Left forelimb (tissue), 1 donor: ENCODE measurements at places on chromosomes 2 and 18.
A peak's percentile ranks its signal among the peaks of the same experiment; 100 is the strongest.

DNA sequence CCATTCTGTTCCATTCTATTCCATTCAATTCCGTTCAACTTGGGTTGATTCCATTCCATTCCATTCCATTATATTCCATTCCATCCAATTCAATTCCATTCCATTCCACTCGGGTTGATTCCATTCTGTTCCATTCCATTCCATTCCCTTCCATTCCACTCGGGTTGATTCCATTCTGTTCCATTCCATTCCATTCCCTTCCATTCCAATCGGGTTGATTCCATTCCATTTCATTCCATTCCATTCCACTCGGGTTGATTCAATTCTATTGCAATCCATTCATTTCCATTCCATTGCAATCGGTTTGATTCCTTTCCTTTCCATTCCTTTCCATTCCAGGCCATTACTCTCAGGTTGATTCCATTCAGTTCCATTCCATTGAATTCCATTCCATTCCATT, 1138.4 kb downstream of the RPIA start:
- no peak for DNase-seq

DNA sequence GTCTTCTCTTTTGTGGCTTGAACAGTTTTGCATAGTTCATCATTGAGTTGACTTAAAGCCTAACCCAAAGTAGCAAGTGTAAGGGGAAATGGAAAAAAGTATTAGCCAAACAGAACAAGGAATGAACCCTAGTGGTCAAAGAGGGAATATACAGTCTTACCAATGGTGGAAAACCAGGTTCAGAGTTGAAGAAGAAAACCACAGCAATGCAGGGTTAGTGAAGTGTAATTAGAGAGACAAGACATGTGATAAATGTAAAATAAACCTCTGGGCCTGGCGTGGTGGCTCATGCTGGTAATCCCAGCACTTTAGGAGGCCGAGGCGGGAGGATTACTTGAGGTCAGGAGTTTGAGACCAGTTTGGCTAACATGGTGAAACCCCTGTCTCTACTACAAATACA, 2.4 kb downstream of the TTN start:
- no peak for DNase-seq

DNA sequence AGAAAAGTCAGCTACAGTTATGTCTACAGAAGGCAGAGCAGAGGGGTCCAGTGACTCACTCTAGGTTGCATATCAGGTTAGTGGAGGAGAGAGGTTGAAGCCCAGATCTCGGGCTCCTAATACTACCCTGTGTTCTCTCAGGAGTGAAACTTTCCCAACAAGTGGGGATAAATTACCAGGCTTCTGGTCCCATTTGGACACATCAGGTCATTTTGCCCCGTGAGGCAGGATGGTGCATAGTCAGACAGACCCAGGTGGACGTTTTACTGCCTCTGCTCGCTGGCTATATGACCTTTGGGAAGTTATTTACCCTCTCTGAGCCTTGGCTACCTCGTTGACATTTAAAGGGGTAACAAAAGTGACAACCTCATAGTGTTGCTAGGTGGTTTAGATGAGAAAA, 128.0 kb upstream of the REV1 start:
- no peak for DNase-seq

DNA sequence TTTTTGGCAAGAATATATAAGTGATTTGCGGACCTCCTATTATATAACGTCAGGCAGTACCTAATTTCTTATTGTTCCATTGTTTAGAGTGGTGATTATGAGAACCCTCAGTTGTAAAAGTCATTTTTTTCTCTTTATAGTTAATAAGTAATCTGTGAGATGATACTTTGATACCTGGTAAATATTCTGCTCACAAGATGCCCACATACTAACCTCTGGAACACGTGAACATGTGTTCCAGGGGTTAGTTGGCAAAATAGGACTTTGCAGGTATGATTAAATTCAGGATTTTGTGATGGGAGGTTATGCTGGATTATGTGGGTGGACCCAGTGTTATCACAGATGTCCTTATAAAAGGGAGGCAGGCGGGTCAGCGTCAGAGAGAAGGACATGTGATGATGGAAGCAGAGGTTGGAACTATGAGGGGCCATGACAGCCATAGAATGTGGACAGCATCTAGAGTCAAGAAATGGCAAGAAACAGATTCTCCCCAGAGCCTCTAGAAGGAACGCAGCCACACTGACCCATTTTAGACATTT, 16.8 kb downstream of the MAIP1 start:
- DNase-seq = no peak

DNA sequence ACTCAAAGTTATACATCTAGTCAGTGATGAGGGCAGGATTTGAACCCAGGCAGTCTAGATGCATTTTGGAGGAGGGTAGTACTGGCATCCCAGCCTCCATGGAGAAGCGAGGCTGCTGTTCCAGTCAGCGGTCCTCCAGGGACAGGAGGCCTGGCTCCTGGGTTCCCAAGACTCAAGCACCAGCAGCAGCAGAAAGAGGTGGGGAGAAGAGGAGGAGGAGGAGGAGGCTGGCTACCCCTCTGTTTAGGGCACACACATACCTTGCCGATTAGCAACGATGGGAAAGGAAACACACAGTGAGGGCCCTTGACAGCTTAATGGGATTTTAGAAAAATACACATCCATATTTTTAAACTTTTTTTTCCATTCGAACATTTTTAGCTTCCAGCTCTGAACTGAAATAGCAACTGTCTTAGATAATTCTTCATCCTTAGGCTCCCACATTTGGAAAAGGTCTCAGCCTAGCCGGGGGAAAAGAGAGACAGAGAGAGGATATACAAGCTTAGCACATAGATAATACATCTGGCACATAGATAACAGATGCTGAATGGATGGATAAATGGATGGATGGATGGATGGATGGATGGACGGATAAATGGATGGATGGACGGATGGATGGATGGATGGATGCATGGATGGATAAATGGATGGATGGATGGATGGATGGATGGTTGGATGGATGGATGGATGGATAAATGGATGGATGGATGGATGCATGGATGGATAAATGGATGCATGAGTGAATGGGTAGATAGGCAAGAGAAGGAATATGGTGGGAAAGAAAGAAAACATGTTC, 87.9 kb downstream of the LBH start:
- no peak for DNase-seq

DNA sequence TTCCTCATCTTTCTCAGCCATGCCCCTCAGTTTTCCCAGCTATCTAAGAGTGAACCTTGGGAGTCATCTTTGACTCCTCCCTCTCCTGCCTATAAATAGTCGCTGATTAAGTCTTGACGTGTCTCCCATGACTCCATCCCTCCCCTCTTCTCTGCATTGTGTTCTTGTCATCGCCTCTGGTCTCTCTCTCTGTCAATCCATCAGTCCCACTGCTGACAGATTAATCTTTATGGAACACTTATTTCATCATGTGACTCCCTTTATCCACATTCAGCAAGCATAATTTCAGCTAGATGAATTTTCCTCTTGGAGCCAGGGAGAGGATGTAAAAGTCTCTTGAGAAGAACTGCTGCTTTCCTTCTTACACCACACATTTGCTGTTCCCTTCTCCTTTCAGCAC, 9.4 kb downstream of the ADAM23 start:
- no peak for DNase-seq

- no peak for DNase-seq
These were observed 391.7 kb downstream of the TNS1 start for GRCh38 chr2:217611056-217611455.

GRCh38 chr2:16671760-16672159, 6.1 kb upstream of the CYRIA start:
- DNase-seq = no peak

- DNase-seq = no peak
These were observed 323.2 kb downstream of the CYP26B1 start for GRCh38 chr2:71824436-71824835.

- no peak for DNase-seq
These were observed 66.8 kb downstream of the GBX2 start for GRCh38 chr2:236101311-236101950.

GRCh38 chr2:10720306-10720705, 1.1 kb upstream of the ATP6V1C2 start:
- DNase-seq = no peak

DNA sequence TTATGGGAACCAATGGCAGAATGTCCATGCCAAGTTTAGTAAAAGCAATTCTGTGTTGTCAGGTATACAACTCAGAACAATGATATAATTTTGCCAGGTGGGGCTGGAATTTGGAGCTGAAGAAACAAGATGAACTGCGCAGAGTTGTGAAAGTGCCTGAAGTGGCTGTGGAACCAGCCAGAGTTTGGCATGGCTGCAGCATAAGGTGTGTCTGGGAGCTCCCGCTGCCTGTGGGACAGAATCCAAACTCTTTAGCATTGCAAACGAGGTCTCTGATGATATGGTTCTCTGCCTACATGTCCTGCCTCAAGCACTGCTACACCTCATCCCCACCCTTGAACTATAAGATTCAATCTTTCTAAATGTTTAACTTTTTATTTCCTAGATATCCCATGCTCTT, 909.7 kb downstream of the EPHA4 start:
- no peak for DNase-seq

GRCh38 chr2:205020673-205021072, 475.4 kb downstream of the PARD3B start:
- no peak for DNase-seq

GRCh38 chr2:1515986-1516797, 102.9 kb downstream of the TPO start:
- DNase-seq = no peak

- DNase-seq = no peak
These were observed 50.0 kb upstream of the PAPOLG start for GRCh38 chr2:60706021-60706420.

DNA sequence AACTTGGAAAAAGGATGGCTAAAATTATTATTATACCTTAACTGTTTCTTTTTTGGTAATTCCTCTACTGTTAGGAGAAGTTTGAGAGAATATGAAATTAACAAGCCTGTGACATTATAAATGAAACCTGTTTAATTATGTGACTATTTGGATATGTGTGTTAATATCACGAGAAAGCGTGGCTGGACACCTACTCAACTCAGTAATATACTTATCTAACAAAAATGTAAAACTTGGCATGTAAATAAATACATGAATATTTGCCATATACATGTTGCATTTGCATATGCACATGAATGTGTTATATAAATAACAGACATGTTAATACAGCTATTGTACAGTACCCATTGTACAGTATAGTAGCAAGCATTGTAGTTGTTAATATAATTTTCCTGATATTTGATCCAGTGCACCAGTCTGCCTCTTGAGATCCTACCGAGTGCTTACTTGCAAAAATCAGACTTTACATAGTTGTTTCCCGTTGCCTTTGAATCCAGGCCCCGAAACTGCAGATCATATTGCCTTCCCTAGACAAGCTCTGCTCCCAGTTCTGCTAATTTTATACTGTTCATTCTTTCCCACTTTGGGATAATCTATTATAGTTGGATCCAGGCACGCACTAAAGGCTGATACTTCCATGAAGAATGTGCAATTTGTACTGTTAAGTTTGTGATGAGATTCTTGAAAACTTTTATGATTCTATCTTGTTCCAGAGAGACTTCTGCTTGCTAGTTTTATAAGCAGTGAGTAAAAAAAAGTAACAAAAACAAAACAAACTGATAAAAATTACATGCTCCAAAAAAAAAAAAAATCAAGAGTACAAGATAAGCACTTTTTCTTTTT, 395.6 kb downstream of the ARHGAP15 start:
- DNase-seq = no peak

DNA sequence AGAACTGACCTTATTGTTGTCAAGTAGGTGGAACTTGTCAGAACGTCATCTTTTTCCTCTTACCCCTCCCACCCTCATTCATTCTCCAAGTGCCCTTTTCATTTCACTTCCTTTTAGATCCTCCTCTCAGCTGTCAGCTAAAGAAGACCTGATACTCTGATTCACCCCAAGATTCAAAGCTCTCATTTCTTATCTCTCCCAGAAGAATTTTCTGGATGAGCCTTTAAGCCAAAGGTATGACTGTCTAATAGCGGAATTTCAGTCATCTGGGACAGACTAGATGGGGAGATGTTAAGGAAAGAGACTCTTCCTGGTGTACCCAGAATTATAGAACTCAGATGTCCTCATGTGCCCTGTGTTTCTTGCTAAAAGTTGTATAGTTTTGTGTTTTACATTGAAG, 53.9 kb downstream of the TCF7L1 start:
- no peak for DNase-seq

GRCh38 chr2:194135463-194135862, 1521.6 kb upstream of the SLC39A10 start:
- no peak for DNase-seq

GRCh38 chr18:64037812-64038414, 68.0 kb downstream of the SERPINB8 start:
- no peak for DNase-seq

DNA sequence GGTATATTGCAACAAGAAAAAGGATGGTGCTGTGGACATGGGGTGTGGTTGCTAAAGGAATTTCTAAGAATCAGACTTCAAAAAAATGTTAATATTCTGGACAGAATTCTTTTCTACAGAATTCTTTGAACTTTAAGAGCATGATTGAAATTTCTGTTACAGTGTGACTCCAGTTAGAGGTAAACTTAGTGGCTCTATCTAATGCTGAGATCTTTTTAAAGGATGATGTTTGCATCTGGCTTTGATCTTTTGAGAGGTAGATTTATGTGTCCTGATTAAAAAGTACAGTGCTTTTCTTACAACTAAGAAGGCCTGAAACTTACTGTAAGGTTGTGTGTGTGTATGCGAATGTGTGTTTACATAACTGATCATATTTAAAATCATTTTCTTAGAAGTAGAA, 25.4 kb downstream of the NCK2 start:
- DNase-seq = no peak

- DNase-seq = no peak
These were observed 42.2 kb downstream of the CD302 start for GRCh38 chr2:159755788-159756187.

- peak; percentile 86 for DNase-seq
These were observed 74.8 kb upstream of the COL5A2 start for GRCh38 chr2:189254268-189254883.

DNA sequence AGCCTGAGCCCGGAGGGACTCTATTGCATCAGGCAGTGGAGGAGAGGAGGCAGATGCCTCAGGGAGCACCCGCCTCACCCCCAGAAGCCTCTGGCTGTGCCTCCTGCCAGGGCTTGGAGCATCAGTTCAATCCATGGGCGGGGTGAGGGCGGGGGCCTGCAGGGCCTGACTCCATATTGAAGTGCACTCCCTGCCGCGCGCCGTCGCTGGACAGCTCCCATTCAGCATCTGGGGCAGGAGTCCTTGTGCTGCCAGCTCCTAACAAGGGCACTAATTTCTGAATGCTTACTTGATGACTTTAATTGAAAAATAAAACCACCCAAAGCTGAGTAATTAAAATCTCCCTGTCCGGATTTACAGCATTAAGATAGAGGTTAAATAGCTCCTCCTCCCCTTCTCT, 23.8 kb downstream of the C1QL2 start:
- no peak for DNase-seq

DNA sequence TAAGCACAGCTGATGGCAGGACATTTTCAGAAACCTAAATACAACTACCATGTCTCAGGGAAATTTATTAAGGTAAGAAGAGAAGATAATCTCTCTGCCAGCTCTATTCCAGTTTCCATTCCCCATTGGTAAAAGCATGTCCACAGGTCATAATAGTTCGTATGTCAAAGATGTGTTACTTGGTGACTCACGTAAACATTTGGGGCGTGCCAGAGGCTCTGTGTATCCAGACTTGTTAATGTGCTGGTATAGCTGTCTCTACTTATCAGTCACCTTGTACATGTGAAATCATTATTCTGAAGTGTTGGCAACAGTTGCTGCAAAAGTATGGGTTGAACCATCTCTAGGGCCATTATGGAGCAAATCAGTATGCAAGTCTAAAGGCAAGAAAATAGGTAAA, 1345.1 kb downstream of the SUCLG1 start:
- no peak for DNase-seq

- no peak for DNase-seq
These were observed 139.4 kb upstream of the SERTAD2 start for GRCh38 chr2:64792995-64793639.
